Endothelial cell of umbilical vein (primary cell): ENCODE measurements at places on chromosomes 3 and 15. TPM values are rescaled to one million over a fixed set of nuclear protein-coding genes. Genes with fewer than 3 reads are reported as not detected.

TMIE gene
- total RNA-seq: 0.18 and 0.27 TPM in 2 replicates

TTLL13 gene
- not detected in 2 replicates for total RNA-seq

DNA sequence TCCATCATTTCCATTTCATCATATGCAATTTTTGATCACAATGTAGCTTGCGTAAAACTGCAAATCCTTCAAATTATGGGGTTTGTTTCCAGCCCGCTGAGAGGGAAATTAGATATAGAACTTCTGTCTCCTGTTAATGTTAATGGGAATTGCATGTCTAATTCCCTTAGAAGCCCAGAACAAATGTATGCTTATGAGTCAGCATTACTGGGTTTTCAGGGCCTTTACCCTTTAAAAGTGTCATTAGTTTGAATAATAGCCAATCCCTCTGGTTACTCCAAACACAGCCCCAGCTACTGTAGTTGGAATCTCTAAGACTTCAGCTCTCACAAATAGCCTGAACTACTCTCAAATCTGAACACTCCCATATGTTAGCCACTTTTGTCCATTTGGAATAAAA is 439.4 kb downstream of the C3orf38 start:
- H3K27ac ChIP-seq: no peak overlapping the region
- no peaks in the 10 kb centered on the region for H3K4me1 ChIP-seq
- no peaks in the 10 kb centered on the region for H3K27me3 ChIP-seq
- no peak for DNase-seq
- no peak overlapping the region for H3K4me3 ChIP-seq

DNA sequence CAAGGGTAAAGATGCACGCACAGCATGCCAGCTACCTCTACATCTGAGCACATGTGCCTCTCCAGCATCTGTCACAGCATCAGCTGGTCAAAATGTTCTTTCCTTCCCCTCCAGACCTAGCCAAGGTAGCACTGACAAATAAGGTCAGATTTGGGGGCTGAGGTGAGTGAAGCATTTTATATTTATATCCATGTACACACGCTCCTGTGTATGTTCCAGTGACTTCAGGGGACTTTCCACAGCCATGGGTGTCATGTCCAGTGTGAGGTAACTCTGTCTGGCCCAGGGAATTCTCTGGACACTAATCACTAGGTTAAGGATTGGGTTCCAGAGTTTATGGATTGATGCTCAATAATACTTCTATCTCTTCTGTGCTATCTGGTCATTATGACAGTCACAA is 165.2 kb upstream of the TP63 start:
- H3K27ac ChIP-seq: no peak overlapping the region
- no peak overlapping the region for H3K4me3 ChIP-seq
- no peaks in the 10 kb centered on the region for H3K4me1 ChIP-seq

- H3K27me3 ChIP-seq: peaks cover 2% of the 10 kb centered on the region
- no peak overlapping the region for H3K4me3 ChIP-seq
- H3K27ac ChIP-seq: no peak overlapping the region
- no peak for DNase-seq
- no peaks in the 10 kb centered on the region for H3K36me3 ChIP-seq
- H3K4me1 ChIP-seq: no peaks in the 10 kb centered on the region
These were observed 111.1 kb downstream of the TPRA1 start for GRCh38 chr3:127479449-127479848.

KY gene
- not detected in 2 replicates for total RNA-seq

LYZL4 gene
- total RNA-seq: not detected in 2 replicates

GRCh38 chr3:169077394-169077906 is 586.1 kb downstream of the MECOM start:
- H3K4me3 ChIP-seq: no peak overlapping the region
- no peaks in the 10 kb centered on the region for H3K36me3 ChIP-seq
- H3K27ac ChIP-seq: no peak overlapping the region
- no peak for DNase-seq
- H3K4me1 ChIP-seq: no peaks in the 10 kb centered on the region
- no peaks in the 10 kb centered on the region for H3K27me3 ChIP-seq

GRCh38 chr3:36295296-36295695 is 85.0 kb upstream of the STAC start:
- no peaks in the 10 kb centered on the region for H3K27me3 ChIP-seq
- DNase-seq: no peak
- no peak overlapping the region for H3K4me3 ChIP-seq
- H3K4me1 ChIP-seq: no peaks in the 10 kb centered on the region

- peak; percentile 55 for DNase-seq
- H3K36me3 ChIP-seq: no peaks in the 10 kb centered on the region
- no peaks in the 10 kb centered on the region for H3K27me3 ChIP-seq
- peaks cover 7% of the 10 kb centered on the region for H3K4me1 ChIP-seq
- H3K4me3 ChIP-seq: no peak overlapping the region
These were observed 397.3 kb upstream of the RASGRP1 start for GRCh38 chr15:38961931-38962330.

EPHA3 gene
- not detected in 2 replicates for total RNA-seq

- H3K27me3 ChIP-seq: peaks cover 18% of the 10 kb centered on the region
- DNase-seq: peak; percentile 71
- H3K27ac ChIP-seq: peak overlapping the region; percentile 65
These were observed 450.6 kb upstream of the TGFBR2 start for GRCh38 chr3:30155755-30156154.

DNA sequence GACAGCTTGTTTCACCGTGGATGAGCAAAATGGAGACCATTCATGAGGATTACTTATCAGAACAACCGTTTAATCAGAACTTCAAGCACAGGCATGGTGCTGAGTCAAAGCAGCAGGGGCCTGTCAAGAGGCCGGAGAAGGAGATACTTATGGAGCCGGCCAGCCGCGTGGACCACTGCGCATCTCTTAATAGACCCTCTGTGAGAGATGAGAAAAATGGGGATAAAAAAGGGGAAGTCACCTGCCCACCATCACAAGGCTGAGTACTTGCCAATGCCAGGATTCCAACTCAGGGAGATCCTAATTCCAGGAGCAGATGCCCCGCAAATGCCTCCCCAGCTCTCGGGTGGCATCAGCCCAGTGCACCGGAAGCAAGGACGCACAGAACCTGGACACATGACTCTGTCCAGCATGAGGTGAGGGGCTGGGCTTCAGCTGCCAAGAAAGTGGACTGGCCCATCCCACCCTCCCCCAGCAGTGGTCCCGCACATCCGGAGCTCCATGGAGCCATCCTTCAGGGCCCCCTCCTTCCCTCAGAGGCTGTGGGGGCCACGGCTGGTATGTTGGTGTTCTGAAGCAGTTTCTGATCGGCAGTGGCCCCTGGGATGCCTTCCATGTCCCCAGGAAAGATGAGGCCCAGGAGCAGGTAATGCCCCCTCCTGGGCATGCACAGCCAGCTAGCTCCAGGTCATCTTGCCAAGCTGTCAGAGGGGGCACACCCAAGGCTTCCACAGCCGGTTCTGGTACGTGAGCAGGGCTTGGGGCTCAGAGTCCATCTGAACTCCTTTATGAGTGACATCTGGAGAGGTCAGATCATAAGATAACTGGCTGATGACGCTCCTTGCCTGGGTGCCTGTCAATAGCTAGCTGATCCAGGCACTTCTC is 143.8 kb downstream of the ATP10A start:
- no peaks in the 10 kb centered on the region for H3K27me3 ChIP-seq
- DNase-seq: no peak
- no peak overlapping the region for H3K27ac ChIP-seq
- no peak overlapping the region for H3K4me3 ChIP-seq

DNA sequence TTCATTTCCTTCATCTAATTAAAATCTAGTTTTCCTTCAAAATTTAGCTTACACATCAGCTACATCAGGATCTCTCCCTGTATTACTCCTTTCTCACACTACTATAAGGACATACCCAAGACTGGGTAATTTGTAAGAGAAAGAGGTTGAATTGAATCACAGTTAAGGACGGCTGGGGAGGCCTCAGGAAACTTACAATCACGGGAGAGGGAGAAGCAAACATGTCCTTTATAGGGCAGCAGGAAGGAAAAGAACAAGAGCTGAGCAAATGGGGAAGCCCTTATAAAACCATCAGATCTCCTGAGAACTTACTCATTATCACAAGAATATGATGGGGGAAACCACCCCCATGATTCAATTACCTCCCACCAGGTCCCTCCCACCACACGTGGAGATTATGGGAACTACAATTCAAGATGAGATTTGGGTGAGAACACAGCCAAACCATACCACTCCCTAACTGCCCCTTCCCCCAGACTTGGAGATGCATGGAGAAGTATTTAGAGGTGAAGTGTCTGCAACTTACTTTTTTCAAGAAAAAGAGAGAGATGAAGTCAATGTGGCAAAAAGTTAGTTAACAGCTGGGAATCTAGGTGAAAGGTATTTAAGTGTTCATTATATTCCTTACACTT is 21.3 kb downstream of the PRTG start:
- H3K36me3 ChIP-seq: no peaks in the 10 kb centered on the region
- no peak overlapping the region for H3K4me3 ChIP-seq
- H3K27ac ChIP-seq: no peak overlapping the region

DNA sequence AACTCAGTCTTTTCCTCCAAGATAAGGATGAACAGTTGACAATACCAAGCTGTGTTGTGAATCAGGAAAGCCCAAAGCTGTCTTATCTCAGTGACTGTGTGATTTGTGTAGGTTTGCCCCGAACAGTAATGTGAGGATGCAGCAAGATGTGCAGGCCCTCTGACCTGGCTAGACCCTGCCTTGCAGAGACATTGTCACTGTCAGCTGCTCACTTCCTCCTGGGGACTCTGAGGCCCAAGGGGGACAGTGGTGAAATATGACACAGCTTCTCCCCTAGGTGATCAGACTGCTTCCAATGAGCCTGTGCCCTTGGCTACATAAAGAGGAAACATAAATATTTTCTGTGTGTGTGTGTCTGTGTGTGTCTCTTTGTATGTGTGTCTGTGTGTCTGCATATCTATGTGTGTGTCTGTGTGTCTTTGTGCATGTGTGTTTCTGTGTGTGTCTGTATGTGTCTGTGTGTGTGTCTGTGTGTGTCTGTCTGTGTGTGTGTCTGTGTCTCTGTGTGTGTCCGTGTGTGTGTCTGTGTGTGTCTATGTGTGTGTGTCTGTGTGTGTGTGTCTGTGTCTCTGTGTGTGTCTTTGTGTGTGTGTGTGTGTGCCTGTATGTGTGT is 21.7 kb downstream of the LRRK1 start:
- H3K4me3 ChIP-seq: no peak overlapping the region
- no peaks in the 10 kb centered on the region for H3K27me3 ChIP-seq
- H3K36me3 ChIP-seq: no peaks in the 10 kb centered on the region
- no peak for DNase-seq
- no peak overlapping the region for H3K27ac ChIP-seq
- no peaks in the 10 kb centered on the region for H3K4me1 ChIP-seq

ADGRG7 gene
- total RNA-seq: not detected in 2 replicates

DNA sequence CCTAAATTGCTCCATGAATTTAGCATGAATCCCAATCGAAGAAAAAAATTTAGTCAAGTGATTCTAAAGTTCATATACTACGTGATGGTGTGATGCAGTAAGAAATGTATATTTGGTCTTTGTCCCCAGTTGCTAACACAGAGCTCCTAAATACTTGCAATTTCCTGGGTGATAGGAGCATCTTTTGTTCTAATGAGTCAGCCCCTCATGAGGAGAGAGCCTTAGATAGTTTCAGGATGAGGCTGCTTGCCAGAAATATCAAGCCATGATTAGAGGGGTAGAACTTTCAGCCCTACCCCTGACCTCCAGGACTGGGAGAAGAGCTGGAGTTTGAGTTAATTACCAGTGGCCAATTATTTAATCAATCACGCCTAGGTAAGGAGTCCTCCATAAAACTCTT is 170.2 kb downstream of the PDE8A start:
- no peaks in the 10 kb centered on the region for H3K4me1 ChIP-seq
- H3K27ac ChIP-seq: no peak overlapping the region
- H3K4me3 ChIP-seq: no peak overlapping the region
- no peak for DNase-seq

DNA sequence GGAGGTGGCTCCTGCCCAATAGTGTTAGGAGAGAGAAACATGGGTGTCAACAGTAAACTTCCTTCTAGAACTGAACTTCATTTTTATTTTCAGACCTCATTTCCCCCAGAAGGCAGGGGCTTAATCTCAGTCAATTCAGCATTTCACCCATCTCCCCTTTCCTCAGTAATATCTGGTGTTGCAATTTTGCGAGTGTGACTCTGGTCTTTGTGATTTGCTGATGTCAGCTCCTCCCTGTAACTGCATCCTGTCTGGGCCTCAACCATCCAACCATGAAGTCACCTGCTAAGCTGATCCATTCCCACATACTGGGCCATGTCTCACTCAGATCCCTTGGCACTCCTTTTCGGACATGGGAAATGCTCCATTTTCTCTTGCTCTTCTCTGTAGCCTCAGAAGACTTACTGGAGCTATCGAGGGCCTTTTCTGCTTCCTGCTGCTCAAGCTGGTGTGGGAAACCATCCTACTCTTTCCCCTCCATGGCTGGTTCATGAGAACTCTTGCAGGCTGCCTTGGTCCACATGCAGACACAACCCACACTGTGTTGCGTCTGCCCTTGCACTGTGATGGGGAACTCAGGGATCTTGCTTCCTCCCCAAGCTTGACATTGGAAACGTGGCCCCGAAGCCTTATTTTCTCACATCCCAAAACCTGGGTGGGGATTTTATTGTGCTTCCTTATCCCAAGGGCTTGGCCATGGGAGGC is 24.6 kb downstream of the CCR4 start:
- no peaks in the 10 kb centered on the region for H3K4me1 ChIP-seq
- no peak overlapping the region for H3K27ac ChIP-seq
- DNase-seq: no peak
- no peak overlapping the region for H3K4me3 ChIP-seq
- H3K27me3 ChIP-seq: peaks cover 2% of the 10 kb centered on the region
- H3K36me3 ChIP-seq: no peaks in the 10 kb centered on the region

GRCh38 chr3:105094588-105094987 is 272.1 kb upstream of the ALCAM start:
- no peak overlapping the region for H3K4me3 ChIP-seq
- H3K27me3 ChIP-seq: no peaks in the 10 kb centered on the region
- H3K36me3 ChIP-seq: no peaks in the 10 kb centered on the region
- H3K4me1 ChIP-seq: no peaks in the 10 kb centered on the region
- no peak for DNase-seq

DNA sequence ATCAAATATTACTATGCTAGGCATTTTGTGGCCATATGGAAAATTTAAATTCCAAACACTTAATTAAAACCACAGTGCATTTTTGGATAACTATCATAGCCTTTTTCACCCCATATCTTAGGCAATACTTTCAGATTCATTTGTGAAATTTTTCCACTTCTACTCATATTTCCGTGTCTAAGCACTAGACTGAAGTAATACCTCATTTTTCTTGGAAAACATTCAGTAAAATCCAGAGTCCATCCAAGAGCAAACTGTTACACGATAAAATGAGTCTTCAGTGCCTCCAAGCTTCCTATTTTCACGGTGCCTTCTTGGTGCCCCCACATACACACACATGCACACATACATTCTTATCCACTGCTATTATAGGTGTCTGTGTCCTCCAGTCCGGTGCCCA is 845.9 kb downstream of the TBL1XR1 start:
- H3K4me1 ChIP-seq: peaks cover 8% of the 10 kb centered on the region
- no peaks in the 10 kb centered on the region for H3K36me3 ChIP-seq
- DNase-seq: no peak
- H3K27me3 ChIP-seq: no peaks in the 10 kb centered on the region
- H3K27ac ChIP-seq: no peak overlapping the region

ADAMTSL3 gene
- not detected in 2 replicates for total RNA-seq

- H3K36me3 ChIP-seq: no peaks in the 10 kb centered on the region
- H3K4me3 ChIP-seq: no peak overlapping the region
- H3K4me1 ChIP-seq: peaks cover 31% of the 10 kb centered on the region
- H3K27ac ChIP-seq: peak overlapping the region; percentile 52
- DNase-seq: no peak
- no peaks in the 10 kb centered on the region for H3K27me3 ChIP-seq
These were observed 227.2 kb downstream of the ADAMTS17 start for GRCh38 chr15:100114571-100114970.

- H3K4me3 ChIP-seq: no peak overlapping the region
- no peaks in the 10 kb centered on the region for H3K36me3 ChIP-seq
- H3K27ac ChIP-seq: no peak overlapping the region
- no peaks in the 10 kb centered on the region for H3K4me1 ChIP-seq
- no peak for DNase-seq
These were observed 42.2 kb downstream of the PDZRN3 start for GRCh38 chr3:73582535-73582934.

PCSK6 gene
- total RNA-seq: 0.69 and 0.72 TPM in 2 replicates
